ENCODE measurements at places on chromosomes 6 and 20.

GRCh38 chr6:46287681-46288080 is 116.9 kb upstream of the ENPP5 start:
- DNase-seq: no peak

DNA sequence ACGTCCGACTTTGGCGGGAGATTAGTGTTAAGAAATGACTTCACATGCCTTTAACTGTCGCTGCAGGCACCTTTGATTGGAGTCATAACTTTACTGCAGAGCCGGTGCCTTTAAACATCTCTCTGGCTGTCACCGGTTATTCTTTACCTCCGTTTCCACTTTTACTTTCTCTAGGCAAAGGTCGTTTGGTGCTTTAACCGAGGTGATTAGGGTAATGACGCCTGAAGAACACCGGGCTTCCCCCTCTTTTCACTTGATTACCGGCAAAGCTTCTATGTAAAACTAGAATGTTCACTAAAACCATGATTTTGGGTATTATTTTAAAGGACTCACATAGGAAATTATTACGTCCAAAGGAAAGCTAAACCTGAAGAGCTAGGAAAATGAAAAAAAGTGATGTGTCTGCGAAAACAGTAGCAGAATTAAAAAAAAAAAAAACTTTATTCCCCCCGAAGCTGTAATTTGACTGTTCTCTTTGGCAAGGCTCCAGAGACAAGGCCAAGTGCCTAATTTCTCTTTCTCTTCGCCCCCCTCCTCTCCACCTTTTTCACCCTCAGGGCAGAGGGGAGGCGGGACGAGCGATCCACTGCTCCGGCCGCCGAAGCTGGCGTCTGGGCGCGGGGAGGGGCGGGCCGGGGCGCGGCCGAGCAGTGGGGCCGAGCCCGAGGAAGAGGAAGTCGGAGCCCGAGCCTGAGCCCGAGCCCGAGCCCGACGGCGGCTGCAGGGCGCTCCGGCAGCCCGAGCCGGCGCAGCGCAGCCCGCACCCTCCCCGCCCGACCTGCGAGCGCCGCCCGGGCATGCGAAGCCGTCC is at the start of gene PLEKHG1:
TSS of gene PLEKHG1 (plus strand) at position 687 of the 811 bp plus-strand sequence. CDS start 133,797 bp downstream, outside the sequence.
- DNase-seq: peak; percentile 28

DNA sequence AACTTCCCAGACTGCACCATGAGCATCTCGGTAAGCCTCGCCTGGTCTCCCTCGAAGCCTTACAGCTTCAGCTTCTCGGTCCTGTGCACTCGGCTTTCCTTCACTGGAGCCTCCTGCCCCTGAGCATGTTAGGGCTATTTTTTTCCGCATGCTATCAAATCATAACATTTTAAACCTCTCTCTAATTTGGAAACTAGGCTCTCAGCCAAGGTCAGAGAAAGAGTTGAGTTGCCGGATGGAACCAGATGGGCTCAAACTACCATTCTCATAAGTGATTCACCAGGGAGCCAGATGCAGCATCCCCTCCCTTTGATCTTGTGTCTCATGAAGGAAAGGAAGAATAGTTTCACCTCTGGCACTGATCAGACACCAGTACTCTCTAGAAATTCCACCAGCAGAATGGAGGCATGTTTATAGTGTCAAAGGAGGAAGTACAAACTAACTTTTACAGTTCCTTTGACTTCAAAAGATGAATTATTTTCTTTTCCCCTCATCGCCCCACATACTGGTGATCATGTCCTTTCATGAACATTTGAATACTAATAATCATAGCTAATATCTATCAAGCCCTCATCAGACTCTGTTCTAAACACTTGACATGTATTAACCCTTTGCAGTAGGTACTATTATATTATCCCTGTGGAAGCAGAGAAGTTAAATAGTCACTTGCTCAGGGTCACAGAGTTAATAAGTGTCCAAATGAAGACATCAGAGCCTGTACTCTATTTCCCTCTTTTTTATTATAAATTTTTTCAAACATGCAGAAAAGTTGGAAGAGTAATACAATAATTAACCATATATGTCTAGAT is 46.7 kb downstream of the MAP1LC3A start:
- no peak for DNase-seq

GRCh38 chr6:155352811-155353210 is 38.5 kb upstream of the TFB1M start:
- DNase-seq: no peak

DNA sequence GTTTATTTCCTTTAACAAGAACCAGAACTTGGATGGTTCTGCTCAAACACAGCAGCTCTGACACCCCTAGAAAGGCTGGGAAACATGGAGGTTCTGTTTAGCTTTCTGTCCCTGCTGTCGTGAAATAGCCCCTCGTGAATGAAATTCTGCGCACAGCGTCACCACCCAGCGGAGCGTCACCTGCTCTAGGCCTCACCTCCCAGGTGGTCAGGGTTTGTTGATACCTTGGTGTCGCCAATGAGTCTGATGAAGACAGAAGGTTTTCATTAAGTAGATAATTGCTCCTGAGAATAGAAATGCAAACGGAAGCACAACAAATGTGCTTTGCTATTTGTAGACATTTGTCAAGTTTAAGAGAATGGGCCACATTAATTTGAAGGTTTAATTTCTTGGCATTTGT is 135.1 kb downstream of the EDN3 start:
- DNase-seq: no peak

Data from activated CD4-positive, alpha-beta T cell treated with anti-CD3 and anti-CD28 coated beads, Interleukin-2, amount 50 U/mL, for 4 hours (primary cell).